ENCODE measurements at places on chromosomes 16 and 17.
A peak's percentile ranks its signal among the peaks of the same experiment; 100 is the strongest.

DNA sequence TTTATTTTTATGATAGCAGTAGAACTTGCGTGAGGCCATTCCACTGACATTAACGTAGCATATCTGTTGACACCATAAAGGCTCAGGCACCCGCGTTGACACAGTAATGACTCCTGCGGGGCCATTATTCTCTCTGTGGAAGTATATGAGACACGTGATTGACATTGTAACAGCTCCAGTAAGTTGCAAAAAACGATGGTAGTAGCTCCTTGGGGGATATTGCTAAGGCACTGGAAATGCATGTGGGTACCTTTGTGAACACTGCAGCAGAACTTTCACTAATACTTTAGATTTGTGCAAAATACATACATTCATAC is 918.8 kb upstream of the CDH8 start:
- no peaks in the 10 kb centered on the region for H3K36me3 ChIP-seq
- no peaks in the 10 kb centered on the region for H3K4me1 ChIP-seq
- no peak for DNase-seq
- no peak overlapping the region for H3K27ac ChIP-seq

- no peaks in the 10 kb centered on the region for H3K27me3 ChIP-seq
- no peaks in the 10 kb centered on the region for H3K36me3 ChIP-seq
- DNase-seq = no peak
- H3K4me1 ChIP-seq = no peaks in the 10 kb centered on the region
- no peak overlapping the region for H3K4me3 ChIP-seq
- H3K27ac ChIP-seq = no peak overlapping the region
These were observed 7.3 kb upstream of the SMIM36 start for GRCh38 chr17:55518510-55518909.

DNA sequence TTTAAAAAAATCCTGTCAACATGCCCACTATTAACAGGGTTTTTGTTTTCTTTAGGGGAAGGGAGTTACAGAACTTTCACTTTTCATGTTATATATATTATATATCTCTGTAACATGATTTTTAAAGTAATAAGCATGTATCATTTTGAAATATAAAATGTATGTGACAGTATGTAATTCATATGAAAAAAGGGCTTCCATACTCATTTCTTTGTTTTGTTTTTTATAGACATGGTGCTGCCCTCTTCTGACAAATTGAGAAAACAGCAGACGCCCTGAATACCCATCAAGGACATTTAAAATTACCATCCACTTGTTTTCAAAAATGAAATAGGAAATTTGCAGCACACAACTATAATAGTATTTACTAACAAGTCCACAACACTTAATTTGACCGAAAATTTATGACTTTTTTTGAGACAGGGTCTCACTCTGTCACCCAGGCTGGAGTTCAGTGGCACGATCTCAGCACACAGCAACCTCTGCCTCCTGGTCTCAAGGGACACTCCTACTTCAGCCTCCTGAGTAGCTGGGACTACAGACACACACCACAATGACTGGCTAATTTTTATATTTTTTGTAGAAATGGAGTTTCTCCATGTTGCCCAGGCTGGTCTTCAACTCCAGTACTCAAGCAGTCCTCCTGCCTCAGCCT is 30.4 kb downstream of the CFDP1 start:
- H3K27me3 ChIP-seq = no peaks in the 10 kb centered on the region
- DNase-seq = no peak
- peaks cover 9% of the 10 kb centered on the region for H3K4me1 ChIP-seq
- H3K27ac ChIP-seq = no peak overlapping the region
- H3K36me3 ChIP-seq = peaks cover 36% of the 10 kb centered on the region
- H3K4me3 ChIP-seq = no peak overlapping the region

DNA sequence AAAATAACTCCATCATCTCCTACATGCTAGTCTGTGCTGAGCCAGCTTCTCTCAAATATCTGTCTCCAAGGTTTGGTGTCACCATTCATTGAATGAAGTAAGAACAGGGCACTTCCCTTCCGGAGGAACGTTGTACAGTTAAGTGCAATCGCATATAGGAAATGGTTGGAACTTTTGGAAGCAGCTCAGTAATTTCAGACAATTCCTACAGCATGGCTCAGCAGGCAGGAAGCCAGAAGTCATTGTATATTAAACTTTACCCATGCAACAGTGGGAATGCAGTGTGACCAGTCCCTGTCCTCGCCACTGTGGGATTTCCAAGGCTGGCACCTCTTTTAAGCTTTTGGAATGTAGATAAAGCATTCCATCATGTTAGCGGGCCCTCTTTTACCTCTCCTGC is 51.1 kb upstream of the MYH2 start:
- no peak overlapping the region for H3K27ac ChIP-seq
- H3K27me3 ChIP-seq = no peaks in the 10 kb centered on the region
- H3K4me3 ChIP-seq = no peak overlapping the region
- DNase-seq = no peak
- H3K36me3 ChIP-seq = no peaks in the 10 kb centered on the region

GRCh38 chr17:71580220-71580619 is 540.6 kb upstream of the SOX9 start:
- no peaks in the 10 kb centered on the region for H3K4me1 ChIP-seq
- no peaks in the 10 kb centered on the region for H3K27me3 ChIP-seq
- no peak for DNase-seq
- no peak overlapping the region for H3K4me3 ChIP-seq
- no peak overlapping the region for H3K27ac ChIP-seq

GRCh38 chr17:80380555-80381002 is 34.4 kb upstream of the ENDOV start:
- DNase-seq = no peak
- H3K27ac ChIP-seq = no peak overlapping the region
- H3K4me3 ChIP-seq = no peak overlapping the region
- no peaks in the 10 kb centered on the region for H3K27me3 ChIP-seq
- peaks cover 100% of the 10 kb centered on the region for H3K36me3 ChIP-seq

- H3K27ac ChIP-seq = peak overlapping the region; percentile 2
- peaks cover 8% of the 10 kb centered on the region for H3K36me3 ChIP-seq
- no peak for DNase-seq
- peaks cover 8% of the 10 kb centered on the region for H3K4me1 ChIP-seq
- no peaks in the 10 kb centered on the region for H3K27me3 ChIP-seq
These were observed 14.9 kb downstream of the CMTM4 start for GRCh38 chr16:66681676-66682075.

- no peak overlapping the region for H3K4me3 ChIP-seq
- H3K36me3 ChIP-seq = no peaks in the 10 kb centered on the region
- no peaks in the 10 kb centered on the region for H3K27me3 ChIP-seq
- peaks cover 20% of the 10 kb centered on the region for H3K4me1 ChIP-seq
- DNase-seq = no peak
These were observed 37.7 kb downstream of the DNAH2 start for GRCh38 chr17:7755095-7755890.

DNA sequence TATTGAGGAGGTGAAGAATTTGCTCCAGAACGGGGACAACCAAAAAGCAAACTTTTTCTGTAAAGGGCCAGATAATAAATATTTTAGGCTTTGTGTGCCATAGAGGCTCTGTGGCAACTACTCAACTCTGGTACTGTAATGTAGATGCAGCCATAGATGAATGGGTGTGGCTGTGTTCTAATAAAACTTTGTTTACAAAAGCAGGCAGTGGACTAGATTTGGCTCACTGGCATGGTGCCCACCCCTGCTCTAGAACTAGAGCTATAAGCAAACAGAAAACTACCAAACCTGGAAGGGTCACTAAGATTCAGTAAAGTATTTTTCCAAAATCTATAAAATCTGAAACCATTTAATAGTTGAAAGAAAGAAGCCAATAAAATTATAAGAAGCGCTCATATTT is 24.6 kb upstream of the SMURF2 start:
- peak overlapping the region; percentile 58 for H3K27ac ChIP-seq
- H3K36me3 ChIP-seq = no peaks in the 10 kb centered on the region
- H3K4me3 ChIP-seq = no peak overlapping the region

Measured in RWPE2 (cell line).